ENCODE measurements at places on chromosomes 6 and 20.
A peak's percentile ranks its signal among the peaks of the same experiment; 100 is the strongest.

DNA sequence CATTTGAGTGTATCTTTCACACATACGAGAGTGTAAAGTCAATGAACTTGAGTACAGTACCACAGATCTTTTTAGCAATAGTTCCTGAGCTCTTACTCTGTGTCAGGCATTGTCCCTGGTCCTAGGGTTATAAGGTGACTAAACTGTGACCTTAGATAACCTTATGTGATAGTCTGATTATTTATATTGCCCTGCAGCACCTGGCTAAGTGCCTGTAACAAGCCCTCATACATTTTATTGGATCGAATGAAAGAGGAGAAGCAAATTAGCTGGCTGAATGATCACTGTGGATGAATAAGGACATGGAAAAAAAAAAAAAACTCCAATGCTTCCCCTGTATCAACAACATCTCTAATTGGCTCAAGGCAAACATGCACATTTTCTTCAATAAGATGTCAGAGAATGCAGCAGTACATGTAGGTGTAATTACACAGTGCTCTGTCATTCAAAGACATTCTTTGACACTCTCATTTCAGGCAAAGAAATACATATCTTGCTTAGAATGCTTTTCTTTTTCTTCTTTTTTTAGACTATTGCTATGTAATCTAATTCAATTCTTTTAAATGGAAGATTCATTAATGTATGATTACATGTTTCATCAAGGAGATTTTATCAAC lies 153.4 kb downstream of the PHACTR1 start:
- DNase-seq, result no peak

DNA sequence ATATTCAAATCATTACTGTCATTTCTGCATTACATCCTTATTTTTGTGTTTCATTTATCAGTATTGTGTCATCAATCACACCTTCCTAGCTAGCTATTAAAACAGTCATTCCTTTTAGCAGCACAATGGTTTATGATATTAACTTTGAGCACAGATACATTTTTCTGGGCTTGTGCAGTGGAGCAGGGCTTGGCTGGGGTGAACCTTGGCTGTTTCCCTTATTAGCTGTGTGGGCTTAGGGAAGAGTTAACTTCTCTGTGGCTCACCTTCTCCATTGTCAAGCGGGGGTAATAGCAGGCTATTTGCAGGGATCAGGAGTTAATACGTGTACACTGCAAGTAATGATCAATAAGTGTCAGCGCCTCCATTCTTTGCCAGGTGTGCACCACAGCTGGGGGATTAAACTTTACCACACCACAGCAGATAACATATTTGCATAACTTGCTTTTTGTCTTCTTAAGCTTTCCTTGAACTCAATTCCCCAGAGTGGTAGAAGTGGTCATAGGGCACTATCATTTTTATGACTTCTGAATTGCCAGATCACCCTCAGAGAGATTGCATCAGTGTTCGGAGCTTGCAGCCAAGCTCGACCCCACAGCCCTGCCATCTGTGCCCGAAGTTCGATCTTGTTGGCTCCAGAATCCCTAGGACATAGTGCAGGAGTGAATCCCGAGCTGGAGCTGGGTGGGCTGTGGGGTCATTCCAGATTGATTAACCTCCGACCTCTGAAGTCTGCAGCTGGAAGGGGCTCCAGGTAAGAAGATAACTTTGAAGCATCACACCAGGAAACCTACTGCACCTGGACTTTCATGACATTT lies 1.5 kb upstream of the PYGB start:
- no peak for DNase-seq

DNA sequence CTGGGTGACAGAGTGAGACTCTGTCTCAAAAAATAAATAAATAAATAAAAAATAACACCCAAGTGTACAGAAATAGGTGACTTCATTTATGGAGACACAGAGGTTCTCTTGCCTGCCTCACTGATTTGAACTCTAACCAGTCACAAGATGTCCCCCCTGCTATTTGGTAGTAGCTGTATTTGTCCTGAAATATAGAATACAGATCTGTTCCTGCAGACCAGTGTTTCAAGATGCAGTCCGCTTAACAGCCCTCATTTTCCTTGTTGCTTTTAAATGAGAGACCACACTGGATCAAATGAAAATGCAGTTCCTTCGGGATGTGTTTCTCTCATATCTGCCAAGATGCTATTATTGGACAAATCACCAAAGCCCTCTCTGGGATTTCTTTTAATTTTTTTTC lies 7.6 kb downstream of the PLCB4 start:
- DNase-seq, result no peak

DNA sequence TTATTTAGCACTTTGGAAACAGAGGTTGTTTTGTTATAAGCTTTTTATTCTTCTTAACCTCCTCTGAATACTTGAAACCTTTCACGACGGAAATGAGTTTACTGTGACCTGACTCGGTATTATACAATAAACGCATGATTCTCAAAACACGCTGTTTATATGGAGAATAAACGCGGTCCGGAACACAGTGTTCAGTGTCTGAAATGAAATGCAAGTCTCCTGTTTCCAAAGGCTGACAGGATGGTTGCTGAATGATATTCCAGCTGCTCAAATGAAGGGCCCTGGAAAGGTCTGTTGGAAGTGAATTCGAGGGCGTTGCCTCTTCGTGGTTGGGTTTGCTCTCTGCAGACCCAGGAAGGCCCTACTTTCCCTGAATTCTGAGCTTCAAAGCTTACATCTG lies 83.4 kb downstream of the RSPH3 start:
- no peak for DNase-seq

- DNase-seq, result no peak
Measured at GRCh38 chr6:113406048-113406695, 451.0 kb upstream of the MARCKS start.

GRCh38 chr20:57288651-57289277 lies 22.3 kb upstream of the BMP7 start:
- DNase-seq, result no peak

GRCh38 chr6:75183099-75183541 lies 22.7 kb downstream of the COL12A1 start:
- DNase-seq, result peak; percentile 31

DNA sequence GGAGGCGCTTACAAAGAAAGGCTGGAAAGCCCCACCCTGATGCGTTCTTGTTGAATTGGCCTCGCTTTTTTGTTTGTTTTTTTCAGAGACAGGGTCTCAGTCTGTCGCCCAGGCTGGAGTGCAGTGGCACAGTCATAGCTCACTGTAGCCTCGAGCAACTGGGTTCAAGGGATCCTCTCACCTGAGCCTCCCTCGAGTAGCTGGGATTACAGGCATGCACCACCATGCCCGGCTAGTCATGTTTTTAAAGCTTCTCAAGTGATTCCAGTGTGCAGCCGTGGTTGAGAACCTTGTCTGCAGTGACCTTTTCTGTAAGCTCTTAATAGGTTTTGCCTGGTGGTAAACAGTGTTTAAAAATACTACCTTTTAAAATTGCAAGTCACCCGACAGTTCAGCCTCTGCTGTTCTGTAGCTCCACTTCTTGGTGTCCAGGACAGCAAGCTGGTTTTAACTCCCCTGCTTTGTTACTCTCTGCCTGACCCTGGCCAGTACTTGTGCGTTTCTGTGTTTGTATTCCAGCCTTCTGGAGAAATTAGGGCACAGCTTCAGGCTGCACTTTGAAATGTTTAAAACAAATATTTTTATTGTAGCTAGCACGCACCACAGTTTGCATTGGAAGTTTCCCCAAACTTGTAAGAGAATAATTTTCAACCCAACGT lies 54.4 kb downstream of the KDM1B start:
- no peak for DNase-seq

- no peak for DNase-seq
Measured at GRCh38 chr20:11992426-11992825, 74.7 kb downstream of the BTBD3 start.

GRCh38 chr6:156839129-156839528 lies 62.0 kb downstream of the ARID1B start:
- no peak for DNase-seq

- DNase-seq, result no peak
Measured at GRCh38 chr6:126661646-126662045, 321.7 kb downstream of the CENPW start.

DNA sequence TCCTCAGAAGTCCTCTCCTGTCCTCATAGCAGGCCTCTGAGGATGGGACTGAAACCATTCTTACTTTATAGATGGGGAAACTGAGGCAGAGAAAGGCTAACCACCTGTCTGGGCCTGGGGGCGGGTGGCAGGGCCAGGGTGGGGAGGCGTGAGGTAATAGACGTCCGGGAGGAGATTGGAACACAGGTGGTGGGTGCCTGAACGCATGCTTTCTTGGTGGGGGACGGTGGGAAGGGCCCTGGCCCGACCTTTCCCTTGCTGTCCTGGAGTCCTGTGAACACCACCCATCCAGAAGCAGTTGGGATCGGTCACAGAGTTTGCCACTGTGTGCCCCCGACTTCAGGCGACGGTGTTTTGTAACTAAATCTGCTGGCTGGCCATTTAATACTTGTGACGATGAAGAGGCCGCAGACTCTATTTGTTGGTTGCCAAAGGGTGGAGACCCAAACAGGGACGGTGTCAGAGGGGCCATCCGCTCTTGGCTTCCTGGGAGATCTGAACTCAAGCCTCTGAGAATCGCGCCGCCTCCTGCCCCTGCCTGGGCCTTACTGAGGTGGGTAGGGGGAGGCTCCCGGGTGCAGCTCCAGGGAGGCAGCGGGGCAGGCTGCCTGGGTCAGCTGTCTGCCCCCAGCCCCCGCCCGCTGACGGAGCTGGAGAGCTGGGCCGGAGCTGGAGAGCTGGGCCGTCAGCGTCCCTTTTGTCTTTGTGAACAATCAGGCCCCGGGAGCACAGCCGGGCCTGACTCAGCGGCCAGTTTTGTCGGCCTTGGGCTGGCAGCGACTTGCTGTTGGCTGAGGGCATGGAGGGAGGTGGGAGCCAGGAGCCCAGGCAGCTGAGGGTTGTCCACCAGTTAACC lies 4.1 kb downstream of the RBM38 start:
- DNase-seq, result peak; percentile 69

DNA sequence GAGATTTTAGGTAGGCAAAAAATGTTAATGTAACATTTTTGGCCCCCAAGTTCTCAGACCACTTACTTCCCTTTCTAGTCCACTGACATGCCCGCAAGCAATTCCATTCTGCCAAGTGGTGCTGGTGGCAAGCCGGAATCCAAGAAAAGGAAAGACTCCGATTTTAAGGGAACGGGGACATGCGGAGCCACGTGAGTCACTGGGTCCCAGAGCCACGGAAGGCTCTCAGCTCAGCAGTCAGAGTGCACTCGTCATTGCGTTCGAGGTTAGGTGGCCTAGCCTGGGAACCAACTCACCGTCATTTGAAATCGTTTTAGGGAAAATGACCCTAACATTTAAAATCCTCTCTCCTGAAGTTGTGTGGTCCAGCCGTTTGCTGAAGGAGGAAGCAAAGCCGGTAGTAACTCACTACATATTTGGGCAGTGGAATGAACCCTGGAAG lies 711 bp upstream of the SIRT5 start:
- DNase-seq, result peak; percentile 32

- no peak for DNase-seq
Measured at GRCh38 chr6:125120054-125120590, 33.5 kb upstream of the TPD52L1 start.

DNA sequence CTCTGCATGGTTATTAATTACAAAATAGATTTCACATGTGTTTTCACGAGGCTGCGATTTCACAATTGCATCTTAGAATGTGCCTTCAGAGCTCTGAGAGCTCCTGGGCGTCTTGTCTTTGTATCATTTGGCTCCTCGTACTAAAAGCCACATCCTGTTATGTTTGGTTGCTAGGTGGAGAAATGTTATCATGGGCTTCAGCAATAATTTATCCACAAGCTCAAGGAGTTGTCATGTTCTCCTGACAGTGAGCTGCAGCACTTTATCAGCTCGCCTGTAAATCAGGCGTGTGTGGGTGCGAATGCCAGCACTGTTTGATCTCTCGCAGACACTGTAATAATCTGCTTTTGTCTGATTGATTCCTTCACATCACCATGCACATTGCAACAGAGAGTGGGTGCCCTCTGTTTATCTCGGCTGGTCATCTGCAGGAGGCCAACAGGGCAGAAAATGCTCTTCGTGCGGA lies 218.6 kb upstream of the ZFP64 start:
- DNase-seq, result no peak

GRCh38 chr20:35578469-35578868 lies 36.6 kb downstream of the ERGIC3 start:
- no peak for DNase-seq

DNA sequence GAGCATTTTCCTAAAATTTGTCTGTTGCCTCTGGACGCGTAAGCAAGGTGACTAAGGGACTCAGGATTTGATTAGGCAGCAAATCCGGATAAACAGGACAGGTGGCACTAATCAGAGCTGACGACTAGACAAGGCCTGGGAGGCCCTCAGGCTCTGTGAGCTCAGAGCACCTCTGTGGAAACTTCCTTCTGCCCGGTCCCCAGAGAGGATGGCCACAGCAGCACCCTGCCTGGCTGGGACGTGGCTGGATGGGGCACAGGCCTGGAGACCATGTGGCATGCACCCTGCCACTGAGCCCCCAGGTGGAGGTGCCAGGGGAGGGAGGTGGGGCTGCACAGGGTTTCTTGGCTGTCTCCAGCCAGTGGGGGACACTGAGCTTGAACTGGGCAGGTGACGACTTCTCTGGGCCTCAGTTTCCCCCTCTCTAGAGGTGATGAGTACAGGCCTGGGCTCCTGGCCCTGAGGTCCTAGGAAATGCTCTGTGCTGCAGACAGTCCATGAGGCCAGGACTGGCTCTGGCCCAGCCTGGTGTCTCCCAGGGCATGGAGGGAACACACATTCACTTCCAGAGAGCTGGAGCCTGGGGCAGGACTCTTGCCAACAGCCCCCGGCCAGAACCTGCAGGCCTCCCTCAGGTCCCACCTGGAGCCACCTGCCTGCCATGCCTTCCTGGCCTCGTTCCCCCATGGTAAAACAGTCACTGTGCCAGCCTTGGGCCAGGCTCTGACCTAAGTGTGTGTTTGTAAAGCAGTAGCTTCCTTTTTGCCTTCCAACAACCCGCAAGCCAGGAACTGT lies 39.6 kb upstream of the STX16 start:
- no peak for DNase-seq

GRCh38 chr6:45563041-45563440 lies 185.3 kb upstream of the SUPT3H start:
- DNase-seq, result no peak

DNA sequence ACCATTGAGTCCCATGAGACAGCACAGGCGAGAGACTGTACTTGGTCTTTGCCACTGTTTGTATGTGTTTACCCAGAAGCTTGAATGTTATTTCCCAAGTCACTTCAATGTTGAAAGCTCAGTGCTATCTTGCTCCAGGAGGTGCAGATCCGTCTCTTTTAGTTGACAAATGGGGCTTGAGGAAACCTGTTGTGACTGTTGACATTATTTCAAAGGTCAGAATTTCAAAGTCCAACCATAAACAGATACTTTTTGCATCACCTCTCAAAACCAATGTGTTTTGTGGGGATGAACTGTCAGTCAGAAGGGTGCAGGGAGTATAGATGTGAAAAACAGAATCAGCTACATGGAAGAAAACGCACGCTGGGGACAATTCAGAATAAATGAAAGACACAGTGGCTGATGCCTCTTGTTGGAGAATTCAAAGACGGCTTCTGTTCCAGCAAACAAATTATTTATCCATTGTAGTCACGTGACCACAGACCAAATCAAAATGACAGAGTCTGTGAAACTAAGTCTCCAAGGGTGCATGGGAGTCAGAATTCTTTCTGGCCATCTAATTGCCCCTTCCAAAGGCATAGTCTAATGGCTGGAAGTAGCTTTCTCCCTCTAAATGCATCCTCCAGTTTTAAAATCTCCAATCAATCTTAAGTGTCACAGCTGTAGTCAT lies 83.7 kb downstream of the MYLK4 start:
- no peak for DNase-seq
